Nephron progenitor cell (in vitro differentiated cells): ENCODE measurements at places on chromosomes 7 and 10.
A peak's percentile ranks its signal among the peaks of the same experiment; 100 is the strongest.

GRCh38 chr10:110426294-110427181 lies 71.2 kb upstream of the DUSP5 start:
- no peak overlapping the region for H3K27ac ChIP-seq
- H3K4me1 ChIP-seq: peaks cover 36% of the 10 kb centered on the region
- DNase-seq: no peak
- H3K27me3 ChIP-seq: peaks cover 3% of the 10 kb centered on the region
- no peaks in the 10 kb centered on the region for H3K36me3 ChIP-seq

DNA sequence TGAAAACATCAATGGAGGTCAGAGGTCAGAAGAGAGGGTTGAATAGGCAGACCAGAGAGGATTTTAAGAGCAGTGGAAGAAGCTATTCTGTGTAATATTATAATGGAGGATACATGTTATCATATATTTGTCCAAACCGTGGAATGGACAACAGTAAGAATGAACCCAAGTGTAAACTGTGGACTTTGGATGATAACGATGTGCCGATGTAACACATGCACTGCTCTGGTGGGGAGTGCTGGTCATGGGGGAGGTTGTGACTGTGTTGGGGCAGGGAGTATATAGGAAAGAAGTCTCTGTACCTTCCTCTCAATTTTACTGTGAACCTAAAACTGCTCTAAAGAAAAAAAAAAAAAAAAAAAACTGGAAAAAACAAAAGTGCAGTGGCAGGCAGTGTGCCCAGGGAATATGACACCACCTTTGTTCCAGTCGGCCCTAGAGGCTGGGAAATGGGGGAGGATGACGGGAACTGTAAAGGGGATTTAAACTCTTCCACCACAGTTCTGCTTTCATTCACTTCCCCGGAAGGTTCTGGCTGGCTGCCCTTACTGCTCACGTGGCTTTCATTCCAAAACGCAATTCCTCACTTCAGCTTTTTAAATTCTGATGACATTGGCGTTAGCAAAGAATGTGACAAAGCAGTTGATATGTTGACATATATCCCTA lies 113.7 kb upstream of the ANKRD1 start:
- H3K4me1 ChIP-seq: peaks cover 53% of the 10 kb centered on the region
- peaks cover 3% of the 10 kb centered on the region for H3K27me3 ChIP-seq
- H3K36me3 ChIP-seq: no peaks in the 10 kb centered on the region
- peak; percentile 29 for DNase-seq
- H3K27ac ChIP-seq: peak overlapping the region; percentile 73

DNA sequence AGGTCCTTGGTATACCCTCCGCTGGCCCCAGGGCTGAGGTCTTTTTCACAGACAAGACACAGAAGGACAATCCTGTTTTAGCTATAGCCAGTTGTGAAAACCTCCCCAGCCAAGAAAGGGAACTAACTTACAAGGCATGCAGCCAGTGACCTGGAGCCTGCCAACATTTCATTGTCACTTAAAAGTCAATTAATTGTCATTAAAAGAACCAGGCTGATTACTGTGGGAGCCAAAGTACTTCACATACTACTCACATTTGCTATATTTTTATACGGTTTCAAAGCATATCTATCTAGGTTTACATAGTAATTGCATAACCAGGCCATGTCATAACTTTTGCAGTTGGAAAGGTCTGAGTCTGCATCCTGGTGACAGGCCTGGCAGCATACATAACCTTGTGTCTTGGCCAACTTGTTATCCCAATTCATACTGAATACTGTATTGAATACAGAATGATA lies 31.1 kb downstream of the NRBF2 start:
- peaks cover 14% of the 10 kb centered on the region for H3K36me3 ChIP-seq
- H3K4me3 ChIP-seq: no peak overlapping the region
- H3K27ac ChIP-seq: no peak overlapping the region
- DNase-seq: no peak
- peaks cover 7% of the 10 kb centered on the region for H3K4me1 ChIP-seq

DNA sequence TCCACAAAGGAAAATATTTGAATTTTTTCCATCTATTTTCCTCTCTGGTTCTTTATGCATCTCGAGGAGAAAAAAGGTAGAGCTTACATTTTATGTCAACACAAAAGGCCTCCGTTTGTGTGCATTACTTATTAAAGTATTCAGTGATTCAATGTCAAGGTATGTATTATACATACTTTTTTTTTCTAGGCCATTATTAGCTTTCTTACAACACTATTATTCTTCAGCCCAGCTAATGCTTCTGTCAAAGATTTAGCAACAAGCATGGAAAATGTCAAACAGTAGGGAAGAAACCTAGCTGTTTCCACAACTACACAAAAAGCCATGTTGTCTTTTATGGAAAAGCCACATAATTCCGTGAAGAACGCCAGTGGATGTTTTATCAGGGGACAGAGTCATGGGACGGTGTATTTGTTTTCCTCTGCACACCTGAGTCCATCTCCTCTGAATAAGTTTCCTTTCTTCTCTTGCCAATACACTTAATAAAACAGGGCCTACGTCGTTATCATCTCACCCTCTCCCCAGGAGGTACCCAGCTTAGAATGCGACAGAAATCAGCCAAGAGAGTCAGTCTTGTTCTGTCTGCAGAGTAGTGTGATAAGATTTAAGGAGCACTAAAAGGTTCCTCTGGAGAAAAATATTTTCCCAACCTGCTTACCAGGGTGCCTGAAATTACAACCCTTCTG lies 209.7 kb upstream of the AUTS2 start:
- no peaks in the 10 kb centered on the region for H3K36me3 ChIP-seq
- no peak overlapping the region for H3K4me3 ChIP-seq
- DNase-seq: no peak
- H3K27me3 ChIP-seq: peaks cover 6% of the 10 kb centered on the region
- peak overlapping the region; percentile 5 for H3K27ac ChIP-seq

DNA sequence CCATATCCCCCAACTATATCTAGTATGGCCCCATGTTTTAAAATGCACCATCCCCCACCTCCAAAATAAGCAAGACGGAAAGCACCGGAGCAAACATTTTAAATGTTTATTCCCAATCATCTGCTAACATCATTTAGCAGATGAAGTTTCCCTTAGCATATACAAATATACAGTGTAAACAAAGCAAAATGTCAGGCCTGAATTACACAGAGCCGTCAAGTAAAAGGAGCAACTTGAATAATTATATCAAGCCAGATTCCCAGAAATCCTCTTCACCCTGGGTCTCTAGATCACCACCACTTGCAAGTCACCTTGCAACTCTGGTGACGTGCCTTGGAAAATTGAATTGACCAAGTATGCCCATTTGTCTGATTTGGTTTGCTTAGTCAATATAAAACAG lies 91.6 kb upstream of the COL1A2 start:
- peaks cover 57% of the 10 kb centered on the region for H3K4me1 ChIP-seq
- peak overlapping the region; percentile 71 for H3K27ac ChIP-seq
- peak overlapping the region; percentile 14 for H3K4me3 ChIP-seq
- no peak for DNase-seq
- H3K36me3 ChIP-seq: peaks cover 7% of the 10 kb centered on the region

DNA sequence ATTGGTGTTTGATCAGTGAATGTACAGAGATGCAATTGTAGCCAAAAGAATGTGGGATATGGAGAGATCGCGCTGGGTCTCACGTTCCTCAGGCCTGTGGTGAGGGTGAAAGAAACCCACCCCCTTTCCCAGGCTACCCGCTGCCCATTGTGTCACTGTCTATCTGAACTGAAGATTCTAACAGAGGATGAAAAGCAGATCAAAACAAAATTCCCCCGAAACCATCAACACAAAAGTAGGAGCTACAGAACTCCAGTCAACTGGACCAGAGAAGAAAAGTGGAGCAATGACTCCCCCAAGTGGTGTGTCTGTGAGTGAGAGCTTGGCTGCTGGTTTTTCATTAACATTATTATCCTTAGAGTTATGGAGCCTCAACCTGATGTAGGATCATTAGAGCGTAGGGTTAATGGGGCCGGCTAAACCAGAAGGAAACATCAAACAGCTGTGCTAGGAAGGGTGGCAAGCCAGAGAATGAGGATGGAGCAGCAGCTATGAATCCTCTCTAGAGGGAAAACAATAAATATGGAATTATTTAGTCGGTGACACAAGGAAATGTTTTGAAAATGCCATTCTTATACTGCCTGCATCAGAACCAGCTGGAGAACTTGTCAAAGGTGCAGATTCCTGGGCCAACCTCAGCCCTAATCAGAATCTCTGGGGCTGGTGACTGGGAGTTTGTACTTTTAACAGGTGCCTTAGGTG lies 38.3 kb downstream of the AKR1B1 start:
- H3K27me3 ChIP-seq: peaks cover 17% of the 10 kb centered on the region
- no peaks in the 10 kb centered on the region for H3K36me3 ChIP-seq
- peaks cover 8% of the 10 kb centered on the region for H3K4me1 ChIP-seq
- H3K27ac ChIP-seq: peak overlapping the region; percentile 3
- H3K4me3 ChIP-seq: no peak overlapping the region
- DNase-seq: peak; percentile 48

- H3K4me1 ChIP-seq: no peaks in the 10 kb centered on the region
- peak; percentile 20 for DNase-seq
- H3K27me3 ChIP-seq: peaks cover 13% of the 10 kb centered on the region
Observed at GRCh38 chr10:120221873-120222485, 235.0 kb upstream of the PLPP4 start.

DNA sequence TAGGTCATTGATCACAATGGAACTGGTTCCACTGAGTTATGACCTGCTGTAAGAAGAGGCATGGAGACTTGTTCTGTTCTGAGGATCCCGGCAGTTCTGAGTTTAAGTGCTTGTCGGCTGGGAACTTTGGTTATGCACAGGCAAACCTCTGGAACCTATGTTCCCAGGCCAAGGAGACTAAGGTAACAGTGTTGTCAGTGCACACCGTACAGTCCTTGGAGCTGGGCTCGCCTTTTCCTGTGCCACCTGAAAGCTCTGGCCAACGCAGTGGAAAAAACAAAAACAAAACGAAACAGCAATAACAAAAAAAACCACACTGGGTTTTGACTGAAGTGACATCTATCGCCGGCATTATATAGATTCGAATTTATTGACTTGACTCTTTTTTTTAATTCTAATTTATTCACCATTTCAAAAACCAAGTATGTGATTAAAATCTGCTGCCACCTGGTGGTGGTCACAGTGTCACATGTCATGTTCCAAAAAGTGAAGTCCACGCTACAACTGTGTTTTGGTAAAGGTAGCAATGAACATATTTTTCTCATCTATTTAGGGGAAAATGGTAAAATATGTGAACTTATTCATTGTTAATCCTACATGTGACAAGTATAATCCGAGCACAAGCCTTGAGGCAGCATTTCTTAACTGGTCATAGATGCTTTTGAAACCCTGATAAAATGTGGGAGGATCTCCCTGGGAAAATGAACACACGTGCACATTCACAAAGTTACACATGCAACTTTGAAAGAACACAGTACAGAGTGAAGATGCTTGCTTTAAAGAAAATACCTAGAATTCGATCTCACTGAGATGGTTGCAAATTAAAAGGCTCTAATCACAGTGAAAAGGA lies 113.8 kb upstream of the PPP2R2D start:
- H3K4me1 ChIP-seq: peaks cover 32% of the 10 kb centered on the region
- H3K27ac ChIP-seq: no peak overlapping the region
- peaks cover 17% of the 10 kb centered on the region for H3K27me3 ChIP-seq
- DNase-seq: peak; percentile 56
- H3K4me3 ChIP-seq: no peak overlapping the region

- H3K27ac ChIP-seq: no peak overlapping the region
- peaks cover 57% of the 10 kb centered on the region for H3K4me1 ChIP-seq
- H3K27me3 ChIP-seq: no peaks in the 10 kb centered on the region
- H3K36me3 ChIP-seq: no peaks in the 10 kb centered on the region
Observed at GRCh38 chr7:28748933-28749584, 209.1 kb downstream of the TRIL start.
